ENCODE measurements at places on chromosomes 12 and 14.

DNA sequence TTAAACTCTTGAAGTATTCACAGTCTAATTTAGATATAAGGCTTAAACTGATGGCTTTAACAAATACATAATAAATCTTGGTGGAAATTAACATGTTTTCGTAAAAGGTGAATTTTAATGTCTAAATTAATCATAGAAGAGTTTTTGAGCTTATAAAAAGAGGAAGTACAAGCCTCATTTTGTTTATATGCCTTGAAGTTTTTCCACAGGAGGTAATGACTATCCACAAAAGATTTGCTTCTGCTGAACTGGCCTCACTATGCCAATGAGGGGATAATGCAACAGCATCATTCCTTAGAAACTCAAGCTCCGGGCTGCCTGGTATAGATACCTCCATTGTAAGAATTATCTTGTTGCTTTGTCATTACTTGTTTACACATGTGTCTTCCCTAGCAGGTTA is 175.6 kb downstream of the DUSP6 start:
- DNase-seq: no peak

GRCh38 chr14:77520555-77520954 is 21.9 kb upstream of the ISM2 start:
- DNase-seq: peak; percentile 75

GRCh38 chr12:131986910-131987309 is 37.2 kb downstream of the EP400 start:
- DNase-seq: no peak

DNA sequence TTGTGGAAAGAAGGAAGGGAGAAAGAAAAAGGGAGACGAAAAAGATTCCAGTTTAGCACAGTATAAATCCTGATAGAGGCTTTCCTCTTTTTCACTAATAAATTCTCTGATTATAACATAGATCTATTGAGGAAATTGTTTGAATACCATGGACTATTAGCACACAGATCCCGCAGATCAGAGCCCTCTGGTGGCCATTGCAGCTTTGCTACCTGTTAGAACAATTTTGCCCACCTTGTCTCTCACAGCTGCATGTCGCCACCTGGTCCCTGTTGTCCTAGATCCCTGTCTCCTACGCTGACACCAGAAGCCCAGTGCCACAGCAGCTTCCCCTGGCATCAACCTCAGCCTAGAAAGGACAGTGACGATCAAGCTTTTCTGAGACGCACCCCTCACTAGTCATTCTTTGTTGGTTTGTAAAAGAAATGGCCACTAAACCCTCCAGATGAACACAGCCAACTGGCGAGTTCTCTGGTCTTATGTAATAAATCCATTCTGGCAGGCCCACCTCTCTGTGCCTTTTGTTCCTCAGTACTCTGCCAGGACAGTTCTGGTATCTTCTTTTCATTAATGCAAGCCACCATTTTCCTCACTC is 9.9 kb downstream of the GPHB5 start:
- peak; percentile 67 for DNase-seq

GRCh38 chr12:75553836-75554555 is 42.6 kb upstream of the KRR1 start:
- DNase-seq: peak; percentile 66

DNA sequence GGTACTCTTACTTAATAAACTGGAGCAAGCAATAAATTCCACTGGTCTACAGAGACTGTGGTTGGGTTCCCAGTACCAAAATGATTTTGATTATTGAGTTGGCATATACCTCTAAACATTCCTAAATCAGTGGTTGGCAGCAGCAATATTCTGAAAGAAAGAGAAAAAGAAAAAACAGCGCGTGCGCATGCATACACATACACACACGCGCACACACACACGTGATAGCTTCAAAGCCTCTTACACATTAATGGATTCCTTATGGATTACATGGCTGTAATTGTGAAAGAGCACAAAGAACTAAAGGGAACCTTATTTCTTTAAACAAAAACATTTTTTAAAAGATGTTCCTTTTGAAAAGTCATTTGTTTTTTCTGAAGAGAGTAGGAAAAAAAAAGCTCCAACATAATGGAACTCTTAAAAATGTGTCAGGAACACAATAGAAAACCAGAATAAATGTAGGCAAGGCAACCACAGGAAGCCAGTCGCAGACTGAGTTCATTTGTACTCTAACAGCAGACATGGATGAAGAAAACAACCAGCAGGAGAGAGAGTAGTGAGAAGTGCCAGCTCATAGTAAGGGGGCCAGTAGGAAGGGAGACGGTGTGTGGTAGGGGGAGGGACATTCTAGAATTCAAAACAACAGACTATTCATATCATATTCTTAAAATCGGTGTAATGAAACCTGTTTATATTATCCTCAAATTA is 80.0 kb downstream of the DRAM1 start:
- DNase-seq: no peak

GRCh38 chr12:2876431-2877046 is 435 bp downstream of the FOXM1 start:
- no peak for DNase-seq

DNA sequence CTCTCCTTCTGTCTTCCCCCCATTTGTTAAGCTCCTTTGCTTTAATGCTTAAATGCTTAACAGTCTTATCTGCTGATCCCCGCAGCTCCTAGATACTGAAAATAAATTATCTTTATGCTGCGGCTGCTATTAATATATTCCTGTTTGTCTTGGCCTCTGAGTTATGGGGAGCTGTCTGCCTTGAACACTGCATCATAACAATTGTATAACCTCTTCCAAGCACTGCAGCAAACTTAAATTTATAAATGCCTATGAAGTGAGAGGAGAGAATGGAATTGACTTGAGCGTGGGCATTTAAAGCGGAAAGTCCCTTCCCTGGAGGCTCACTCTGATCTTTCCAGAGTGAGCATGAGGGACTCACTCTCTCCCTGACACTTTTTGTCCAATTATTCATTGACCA is 23.1 kb upstream of the DCP1B start:
- no peak for DNase-seq

DNA sequence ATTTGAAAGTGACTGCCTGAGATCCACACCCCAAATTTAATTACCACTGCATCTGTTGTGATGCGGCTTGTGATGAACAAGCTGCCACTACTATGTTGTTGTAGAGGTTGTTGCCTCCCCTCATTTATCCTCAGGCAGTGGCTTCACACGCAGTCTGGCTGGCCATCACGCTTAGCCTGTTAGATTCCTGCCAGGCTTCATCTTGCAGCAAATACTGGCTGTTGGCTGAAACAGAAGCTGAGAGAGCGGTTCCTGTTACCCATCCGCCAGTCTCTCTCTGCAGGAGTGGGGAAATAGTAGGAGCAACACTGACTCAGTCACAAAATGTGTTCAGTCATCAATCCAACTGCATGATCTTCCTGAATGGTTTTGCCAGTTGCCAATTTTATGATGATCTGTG is 934.4 kb downstream of the FLRT2 start:
- DNase-seq: no peak

- no peak for DNase-seq
Measured at GRCh38 chr14:100532906-100533655, 54.1 kb downstream of the BEGAIN start.

DNA sequence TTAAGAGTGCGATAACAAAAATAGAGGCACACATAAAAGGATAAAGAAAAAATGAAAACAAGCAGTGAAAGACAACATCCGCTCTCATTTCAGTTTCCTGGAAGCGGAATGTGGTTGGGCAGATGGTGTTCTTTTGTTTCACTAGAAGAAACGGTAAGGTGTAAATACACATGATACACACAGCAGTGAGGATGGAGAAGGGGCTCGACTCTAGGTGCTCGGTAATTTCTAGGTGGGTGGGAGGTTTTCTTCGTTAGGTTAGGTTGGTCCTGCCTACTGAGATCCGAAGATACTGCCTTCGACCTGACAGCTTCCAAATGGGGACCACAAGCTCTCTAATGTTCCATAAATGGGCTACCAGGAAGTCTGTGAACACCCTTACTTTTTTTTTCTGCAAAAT is 1082.5 kb downstream of the BCL11B start:
- DNase-seq: no peak

GRCh38 chr12:51362307-51362706 is 15.8 kb upstream of the CELA1 start:
- no peak for DNase-seq

DNA sequence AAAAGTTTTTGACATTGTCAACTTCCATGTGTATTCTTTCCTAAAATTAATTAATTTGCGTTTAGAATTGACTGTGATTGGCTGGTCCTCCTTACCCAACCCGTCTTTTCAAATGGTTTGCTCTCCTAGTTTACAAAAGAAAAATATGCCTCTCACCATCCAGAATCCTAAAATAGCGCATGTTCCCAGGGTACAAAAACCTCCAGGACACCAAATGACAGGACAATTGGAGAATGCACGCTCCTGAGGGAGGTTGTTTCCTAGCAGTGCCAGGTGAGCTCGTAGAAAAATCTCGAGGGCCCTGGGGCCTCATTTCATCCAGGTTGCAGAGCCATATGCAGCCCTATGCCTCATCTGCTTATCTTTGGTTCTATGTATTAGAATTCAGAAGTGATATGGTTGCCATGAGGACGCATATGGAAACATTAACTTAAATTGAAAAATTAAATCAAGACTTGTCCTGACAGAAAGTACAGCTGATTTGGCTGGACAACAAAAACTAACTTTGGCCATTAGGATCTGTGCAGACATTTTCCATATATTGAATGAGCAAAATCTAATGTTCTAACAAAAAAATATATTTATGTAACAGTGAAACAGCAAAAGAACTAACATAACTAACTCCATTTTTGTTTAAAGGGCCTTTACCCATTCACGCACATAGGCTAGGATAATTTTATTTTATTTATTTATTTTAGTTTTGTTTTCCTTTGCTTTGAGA is 28.2 kb upstream of the EGLN3 start:
- DNase-seq: peak; percentile 41

DNA sequence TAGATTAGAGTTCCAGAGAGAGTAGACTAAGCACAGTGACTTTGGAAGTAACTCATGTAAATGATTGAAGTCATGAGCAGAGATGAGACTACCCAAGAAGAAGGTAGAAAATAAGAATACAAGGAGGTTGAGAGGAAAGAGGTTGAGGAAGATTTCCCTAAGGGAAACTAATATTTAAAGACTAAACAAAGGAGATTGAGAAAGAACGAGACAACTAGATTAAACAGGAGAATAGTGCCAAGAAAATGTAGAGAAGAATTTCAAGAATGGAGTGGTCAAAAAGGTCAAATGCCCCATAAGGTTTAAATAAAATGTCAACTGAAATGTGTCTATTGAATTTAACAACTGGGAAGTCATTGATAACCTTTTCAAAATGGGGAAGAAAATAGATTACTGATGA is 59.0 kb downstream of the RPS29 start:
- DNase-seq: no peak

- no peak for DNase-seq
Measured at GRCh38 chr14:34161351-34162082, 210.6 kb upstream of the EGLN3 start.

GRCh38 chr14:74579447-74580274 is 32.4 kb downstream of the LTBP2 start:
- peak; percentile 68 for DNase-seq

DNA sequence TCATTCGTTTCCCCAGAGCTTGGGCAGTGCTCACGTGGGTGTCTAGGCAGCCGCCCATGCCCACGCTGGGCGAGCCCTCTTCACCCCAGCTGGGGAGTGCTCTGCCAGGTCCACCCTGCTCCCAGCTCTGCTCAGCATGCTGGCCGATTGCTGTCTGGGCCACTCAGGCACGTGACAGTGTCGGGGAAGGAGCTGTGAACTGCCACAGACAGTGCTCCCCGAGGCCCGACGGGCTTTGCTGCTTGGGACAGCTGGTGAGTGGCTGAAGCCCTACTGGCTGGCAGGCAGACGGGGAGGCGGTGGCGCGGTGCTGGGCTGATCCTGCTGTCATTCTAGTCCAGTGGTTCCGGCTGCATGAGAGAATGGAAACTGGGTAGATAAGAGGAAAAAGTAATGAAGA is 15.8 kb downstream of the NOC4L start:
- no peak for DNase-seq

- no peak for DNase-seq
Measured at GRCh38 chr12:98719515-98720504, 74.7 kb downstream of the APAF1 start.

GRCh38 chr12:95116341-95116740 is 42.9 kb upstream of the NR2C1 start:
- no peak for DNase-seq

- no peak for DNase-seq
Measured at GRCh38 chr14:104104076-104104901, 18.8 kb downstream of the ASPG start.

- no peak for DNase-seq
Measured at GRCh38 chr14:80901260-80901659, 40.3 kb downstream of the CEP128 start.

GRCh38 chr14:60363275-60363674 is 114.3 kb downstream of the PPM1A start:
- DNase-seq: no peak

DNA sequence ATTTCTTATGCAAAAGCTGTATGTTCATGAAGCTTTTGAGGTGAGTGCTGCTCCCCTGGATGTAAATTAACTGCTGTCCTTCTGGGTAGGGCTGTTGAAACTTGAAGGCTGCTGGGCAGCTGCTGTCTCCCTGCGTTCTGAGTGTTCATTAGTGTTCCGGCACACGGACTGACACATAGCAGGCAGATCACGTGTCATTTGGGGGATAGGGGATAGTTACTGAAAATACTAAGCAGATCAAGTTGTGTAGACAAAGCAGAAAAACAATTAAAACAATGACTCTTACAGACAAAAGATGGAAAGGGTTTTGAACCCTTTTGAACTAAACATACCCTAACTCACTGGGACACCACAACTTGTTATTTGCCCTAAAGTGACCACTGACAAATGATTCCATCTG is 82.5 kb downstream of the PRICKLE1 start:
- DNase-seq: no peak

DNA sequence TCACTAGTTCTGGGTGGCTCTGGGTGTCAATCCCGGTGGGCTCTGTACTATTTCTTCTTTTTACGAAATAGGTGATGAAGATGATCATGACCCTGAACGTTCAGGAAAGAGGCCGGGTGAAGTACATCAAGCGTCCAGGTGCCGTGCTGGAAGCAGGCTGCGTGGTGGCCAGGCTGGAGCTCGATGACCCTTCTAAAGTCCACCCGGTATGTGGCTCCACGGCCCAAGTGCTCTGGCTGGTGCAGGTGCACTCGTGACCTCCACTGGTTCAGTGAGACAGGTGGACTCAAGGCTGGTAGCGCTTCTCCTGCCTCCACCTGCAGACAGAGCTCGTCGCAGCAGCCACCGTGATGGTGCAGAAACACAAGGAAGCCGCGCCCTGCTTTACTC is 85.1 kb downstream of the ACACB start:
- DNase-seq: no peak

DNA sequence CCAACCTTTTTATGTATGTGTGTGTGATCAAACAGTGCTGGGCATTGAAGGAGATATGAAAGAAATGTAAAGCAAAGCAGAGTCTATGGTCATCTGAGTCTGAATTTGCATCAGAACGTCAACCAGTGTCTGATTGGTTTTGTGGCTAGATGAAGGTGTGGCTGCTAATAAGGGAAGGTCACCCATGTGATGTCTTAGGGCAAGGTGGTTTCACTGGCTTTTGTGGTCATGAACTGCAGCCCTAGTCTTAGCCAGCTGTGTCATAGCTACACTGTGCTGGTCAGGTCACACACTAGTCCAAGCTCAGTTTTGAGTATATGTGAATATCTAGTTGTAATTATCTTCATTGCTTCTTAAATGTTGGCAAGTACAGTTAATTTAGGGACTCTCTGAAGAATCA is 105.8 kb downstream of the TGFB3 start:
- DNase-seq: no peak

Data from trophoblast cell (in vitro differentiated cells and primary cell).